ENCODE measurements at places on chromosomes 1 and 21.

DNA sequence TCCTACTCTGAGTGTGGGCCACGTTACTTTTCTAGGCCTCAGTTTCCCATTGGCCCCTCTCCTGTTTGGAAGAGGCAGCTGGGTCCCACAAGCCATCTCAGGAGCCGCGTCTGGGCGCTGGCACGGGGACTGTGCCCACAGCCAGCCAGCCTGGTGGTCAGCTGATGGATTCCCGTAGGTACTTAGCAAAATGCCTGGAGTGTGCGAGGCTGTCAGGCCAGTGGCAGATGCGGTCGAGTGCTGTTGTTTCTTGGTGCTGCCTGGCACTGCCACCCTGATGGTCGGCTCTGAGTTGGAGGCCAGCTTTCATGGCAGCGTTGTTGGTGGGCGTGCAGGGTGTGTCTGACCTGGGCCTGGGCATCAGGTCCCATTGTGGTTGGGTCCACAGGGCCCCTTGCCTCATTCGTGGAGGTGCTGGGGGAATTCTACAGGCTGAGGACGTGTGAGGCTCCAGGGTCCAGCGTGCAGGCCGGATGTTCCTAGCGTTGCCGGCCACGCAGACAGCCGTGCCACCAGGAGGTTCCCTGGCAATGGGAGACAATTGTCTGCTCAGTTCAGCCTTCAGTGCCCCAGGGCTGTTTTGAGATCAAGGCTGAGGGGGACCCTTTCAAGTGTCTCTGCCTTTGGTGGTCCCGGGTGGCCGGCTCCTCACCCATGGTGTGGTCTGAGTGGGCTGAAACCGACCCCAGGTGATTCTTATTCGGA is 20.9 kb downstream of the SKI start:
- no peak for DNase-seq

DNA sequence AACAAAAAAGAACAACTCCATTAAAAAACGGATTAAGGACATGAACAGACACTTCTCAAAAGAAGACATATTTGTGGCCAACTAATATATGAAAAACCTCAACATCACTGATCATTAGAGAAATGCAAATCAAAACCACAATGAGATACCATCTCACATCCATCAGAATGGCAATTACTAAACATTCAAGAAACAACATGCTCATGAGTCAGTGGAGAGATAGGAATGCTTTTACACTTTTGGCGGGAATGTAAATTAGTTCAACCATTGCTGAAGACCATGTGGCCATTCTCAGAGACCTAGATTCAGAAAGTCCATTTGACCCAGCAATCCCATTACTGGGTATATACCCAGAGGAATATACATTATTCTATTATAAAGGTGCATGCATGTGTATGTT is 1442.6 kb upstream of the B3GALT2 start:
- DNase-seq, result no peak

GRCh38 chr1:201899683-201900429 is 11.2 kb downstream of the SHISA4 start:
- DNase-seq, result no peak

- DNase-seq, result no peak
Observed at GRCh38 chr1:53250325-53250724, 12.0 kb upstream of the MAGOH start.

- no peak for DNase-seq
Observed at GRCh38 chr1:212519131-212519530, 86.4 kb downstream of the NENF start.

GRCh38 chr1:91124989-91125417 is 103.2 kb upstream of the ZNF644 start:
- peak; percentile 35 for DNase-seq

DNA sequence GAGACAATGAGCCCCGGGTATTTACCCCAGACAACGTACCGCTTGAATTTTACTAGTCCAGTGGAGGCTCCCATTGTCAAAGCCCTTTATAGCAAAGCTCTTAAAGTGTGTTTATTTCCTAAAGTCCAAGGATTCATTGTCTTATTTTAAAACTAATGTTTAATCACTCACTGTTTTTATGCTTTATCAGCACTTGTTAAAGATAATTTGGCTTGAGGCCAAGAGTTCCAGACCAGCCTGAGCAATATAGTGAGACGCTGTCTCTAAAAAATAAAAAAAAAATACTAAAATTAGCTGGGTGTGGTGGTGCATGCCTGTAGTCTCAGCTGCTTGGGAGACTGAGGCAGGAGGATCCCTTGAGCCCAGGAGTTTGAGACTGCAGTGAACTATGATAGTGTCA is 202.8 kb downstream of the RYR2 start:
- DNase-seq, result no peak

GRCh38 chr1:70090875-70091274 is 114.5 kb downstream of the LRRC40 start:
- DNase-seq, result no peak

- DNase-seq, result no peak
Observed at GRCh38 chr1:36372617-36373016, 13.1 kb downstream of the STK40 start.

DNA sequence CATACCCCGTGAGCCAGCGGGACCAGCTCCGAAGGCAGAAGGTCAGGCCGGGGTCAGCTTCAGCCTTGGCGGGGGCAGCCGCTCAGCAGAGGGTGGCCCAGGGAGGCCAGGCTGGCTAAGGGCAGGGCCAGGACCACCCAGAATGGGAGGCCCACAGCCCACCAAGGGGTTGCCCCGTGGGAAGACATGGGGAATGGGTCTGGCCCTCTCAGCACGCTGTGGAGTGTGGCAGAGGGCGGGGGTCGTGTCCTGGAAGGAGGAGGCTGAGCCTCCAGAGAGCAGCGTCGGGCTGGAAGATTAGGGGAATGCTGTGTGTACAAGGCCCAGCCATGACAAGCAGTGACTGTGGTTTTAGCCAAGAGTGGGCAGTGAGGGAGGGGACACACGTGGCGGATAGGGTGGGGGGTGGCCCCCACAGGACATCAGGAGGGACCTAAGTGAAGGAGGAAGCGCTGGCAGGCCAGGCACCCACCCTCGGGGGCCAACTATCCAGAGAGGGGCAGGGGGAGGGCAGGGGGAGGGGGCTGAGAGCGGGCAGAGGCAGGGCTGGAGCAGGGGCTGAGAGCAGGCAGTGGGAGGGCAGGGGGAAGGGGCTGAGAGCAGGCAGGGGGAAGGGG is 43.9 kb upstream of the POFUT2 start:
- no peak for DNase-seq

DNA sequence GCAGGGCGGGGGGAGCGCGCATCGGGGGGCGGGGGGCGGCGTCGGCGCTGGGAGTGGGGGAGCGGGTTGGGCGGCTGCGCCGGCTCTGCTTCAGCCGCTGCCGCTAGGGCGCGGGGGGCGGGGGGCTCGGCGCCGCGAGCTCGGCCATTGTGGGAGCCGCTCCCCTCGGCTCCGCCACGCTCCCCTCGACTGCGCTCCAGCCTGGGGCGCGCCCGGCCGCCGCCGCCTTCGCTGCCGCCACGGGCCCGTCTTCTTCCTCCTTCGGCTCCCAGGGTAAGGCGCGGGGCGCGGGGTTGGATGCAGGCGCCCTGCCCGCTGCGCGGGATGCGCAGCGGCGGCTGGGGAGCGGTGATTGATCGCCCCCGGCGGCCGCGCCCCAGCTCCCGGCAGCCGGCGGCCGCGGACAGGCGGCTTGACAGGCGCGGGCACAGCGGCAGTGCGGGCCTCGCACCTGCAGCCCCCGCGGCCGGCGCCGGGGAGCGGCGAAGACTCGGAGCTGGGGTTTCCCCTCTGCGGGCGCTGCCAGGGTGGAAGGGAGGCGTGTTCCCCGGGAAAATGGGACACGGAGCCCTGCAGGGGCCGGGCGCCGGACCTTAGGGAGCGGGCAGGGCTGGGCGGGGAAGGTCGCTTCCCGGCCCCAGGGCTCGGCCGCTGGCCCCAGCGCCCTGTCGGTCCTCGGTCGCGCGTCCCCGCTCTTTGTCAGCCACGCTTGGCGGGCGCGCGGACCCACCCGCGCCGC is 55.3 kb downstream of the NDUFS5 start:
- peak; percentile 20 for DNase-seq

- DNase-seq, result no peak
Observed at GRCh38 chr1:185570962-185571361, 163.2 kb upstream of the HMCN1 start.

DNA sequence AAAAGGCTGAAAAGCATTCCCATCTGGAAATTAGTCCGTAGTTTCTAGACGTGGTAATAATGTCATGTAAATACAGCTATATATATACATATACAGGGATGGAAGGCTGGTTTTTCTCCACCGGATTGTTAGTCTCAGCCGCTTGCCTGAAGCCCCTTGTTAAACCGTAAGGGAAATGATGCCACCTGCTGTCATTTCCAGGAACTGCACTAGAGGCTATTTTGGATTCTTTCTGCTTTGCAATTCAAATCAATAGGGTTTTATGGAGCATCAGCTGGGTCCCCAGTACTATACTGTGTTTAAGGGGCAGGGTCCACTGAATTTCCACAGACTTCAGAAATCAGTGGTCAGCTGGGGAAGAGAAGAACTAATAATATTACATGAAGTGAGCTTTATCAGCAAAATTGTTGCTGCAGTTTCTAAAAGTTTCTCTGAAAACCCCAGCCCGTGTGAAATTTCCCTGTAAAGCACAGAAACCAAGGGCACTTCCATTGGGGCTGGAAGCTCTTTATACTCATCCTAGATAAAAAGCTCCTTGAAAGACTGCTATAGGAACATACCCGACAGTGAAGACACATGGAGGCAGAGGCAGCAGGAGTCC is 33.8 kb upstream of the MPZL1 start:
- peak; percentile 73 for DNase-seq

- no peak for DNase-seq
Observed at GRCh38 chr1:246319083-246319714, 187.9 kb downstream of the SMYD3 start.

- no peak for DNase-seq
Observed at GRCh38 chr1:82762829-82763532, 962.2 kb downstream of the ADGRL2 start.

DNA sequence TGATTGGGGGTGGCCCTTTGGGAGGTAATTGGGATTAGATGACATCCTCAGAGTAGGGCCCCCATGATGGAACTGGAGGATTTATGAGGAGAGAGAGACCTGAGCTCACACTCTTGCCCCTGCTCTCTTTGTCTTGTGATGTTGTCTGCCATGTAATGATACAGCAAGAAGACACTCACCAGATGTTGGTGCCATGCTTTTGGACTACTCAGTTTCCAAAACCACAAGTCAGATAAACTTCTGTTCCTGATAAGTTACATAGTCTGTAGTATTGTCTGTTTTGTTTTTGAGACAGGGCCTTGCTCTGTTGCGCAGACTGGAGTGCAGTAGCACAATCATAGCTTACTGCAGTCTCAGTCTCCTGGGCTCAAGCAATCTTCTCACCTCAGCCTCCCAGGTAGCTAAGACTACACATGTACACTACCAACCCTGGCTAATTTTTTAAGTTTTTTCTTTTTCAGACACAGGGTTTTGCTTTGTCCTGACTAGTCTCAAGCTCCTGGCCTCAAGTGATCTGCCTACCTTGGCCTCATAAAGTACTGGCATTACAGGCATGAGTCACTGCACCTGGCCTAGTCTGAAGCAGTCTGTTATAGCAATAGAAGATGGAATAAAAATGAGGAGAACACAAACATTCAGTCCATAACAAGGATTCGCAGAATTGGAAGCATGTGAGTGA is 115.0 kb upstream of the GALNT2 start:
- no peak for DNase-seq

- DNase-seq, result no peak
Observed at GRCh38 chr1:221743416-221744208, 1.7 kb upstream of the DUSP10 start.

- DNase-seq, result no peak
Observed at GRCh38 chr1:31300193-31300592, 3.4 kb downstream of the ZCCHC17 start.

Measured in stimulated activated naive CD8-positive, alpha-beta T cell treated with anti-CD3 and anti-CD28 coated beads, Interleukin-15, amount 100 ng/mL, for 72 hours (primary cell).